MG63 (cell line): ENCODE measurements at places on chromosomes 1 and 21. TPM values are rescaled to one million over a fixed set of nuclear protein-coding genes. Genes with fewer than 3 reads are reported as not detected.

The GBP4 gene
- 0.07 and 1.1 TPM in 2 replicates for total RNA-seq

- DNase-seq: peak; percentile 73
These were observed 14.7 kb upstream of the CFAP126 start for GRCh38 chr1:161382214-161383019.

The PPIAL4G gene
- total RNA-seq: not detected in 2 replicates

- DNase-seq: no peak
These were observed 15.2 kb upstream of the FCRLA start for GRCh38 chr1:161691846-161692245.

- DNase-seq: no peak
These were observed 19.0 kb upstream of the PLEKHG5 start for GRCh38 chr1:6510493-6510892.

The SNX7 gene
- 120 and 173 TPM in 2 replicates for total RNA-seq

- peak; percentile 55 for DNase-seq
These were observed 735 bp downstream of the TTC13 start for GRCh38 chr1:230977761-230978490.

The LMX1A gene
- not detected in 2 replicates for total RNA-seq

DNA sequence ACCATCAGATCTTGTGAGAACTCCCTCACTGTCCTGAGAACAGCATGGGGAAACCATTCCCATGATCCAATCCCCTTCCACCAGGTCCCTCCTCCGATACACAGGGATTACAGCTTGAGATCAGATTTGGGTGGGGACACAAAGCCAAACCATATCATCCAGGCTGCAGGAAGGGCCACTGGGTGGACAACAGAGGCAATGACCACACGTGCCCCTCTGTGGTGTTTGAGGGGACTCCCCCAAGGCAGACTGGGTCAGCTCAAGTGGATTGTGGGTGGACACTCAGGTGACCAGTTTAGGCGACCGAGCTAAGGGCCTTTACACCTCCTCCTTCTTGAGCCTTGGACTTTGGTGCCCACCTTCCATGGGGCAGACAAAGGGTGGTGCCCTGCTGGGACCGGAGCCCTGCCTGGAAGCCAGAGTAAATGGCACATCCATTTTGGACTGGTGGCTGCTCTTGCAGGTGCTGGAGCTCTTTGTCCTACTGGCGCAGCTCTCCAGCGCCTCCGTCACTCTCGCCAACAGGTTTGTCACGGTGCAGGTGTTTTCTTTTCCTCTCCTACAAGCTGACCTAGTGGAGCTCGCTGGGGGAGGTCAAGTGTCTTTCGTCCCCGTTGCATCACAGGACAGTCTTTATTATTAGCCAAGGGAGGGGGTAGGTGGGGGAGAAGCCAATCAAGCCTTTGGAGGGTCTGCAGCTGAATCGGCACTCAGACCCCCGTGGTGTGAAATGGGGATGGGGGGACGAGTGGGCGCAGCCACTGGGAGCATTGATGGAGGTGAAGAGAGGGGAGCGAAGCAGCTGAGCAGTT is 37.6 kb downstream of the CRYAA start:
- DNase-seq: no peak

The SLC9C2 gene
- total RNA-seq: not detected in 2 replicates

The FNDC10 gene
- total RNA-seq: 4.0 and 8.7 TPM in 2 replicates

DNA sequence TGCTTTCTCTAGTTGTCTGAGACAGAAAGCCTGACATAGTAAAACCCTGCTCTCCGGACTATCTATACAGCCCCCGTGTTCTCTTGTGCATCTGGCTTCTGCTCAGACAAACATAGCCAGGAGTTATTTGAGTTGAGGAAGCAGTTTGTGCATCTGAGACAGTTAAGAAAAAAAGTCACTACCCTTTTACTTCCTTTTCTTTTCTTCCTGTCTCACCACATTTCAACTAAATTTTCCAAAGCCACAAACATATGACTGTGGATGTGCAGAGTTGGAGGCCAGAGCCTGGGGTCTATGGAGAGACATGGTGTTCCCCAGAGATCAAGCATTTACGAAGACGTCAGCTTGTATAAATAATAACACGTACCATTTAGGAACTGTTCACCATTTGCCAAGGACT is 158.5 kb upstream of the FGGY start:
- DNase-seq: no peak

The JUN gene
- total RNA-seq: 104 and 126 TPM in 2 replicates

- no peak for DNase-seq
These were observed 14.1 kb downstream of the COP1 start for GRCh38 chr1:176193023-176193422.

- no peak for DNase-seq
These were observed 43.5 kb upstream of the NEK7 start for GRCh38 chr1:198113342-198113750.

DNA sequence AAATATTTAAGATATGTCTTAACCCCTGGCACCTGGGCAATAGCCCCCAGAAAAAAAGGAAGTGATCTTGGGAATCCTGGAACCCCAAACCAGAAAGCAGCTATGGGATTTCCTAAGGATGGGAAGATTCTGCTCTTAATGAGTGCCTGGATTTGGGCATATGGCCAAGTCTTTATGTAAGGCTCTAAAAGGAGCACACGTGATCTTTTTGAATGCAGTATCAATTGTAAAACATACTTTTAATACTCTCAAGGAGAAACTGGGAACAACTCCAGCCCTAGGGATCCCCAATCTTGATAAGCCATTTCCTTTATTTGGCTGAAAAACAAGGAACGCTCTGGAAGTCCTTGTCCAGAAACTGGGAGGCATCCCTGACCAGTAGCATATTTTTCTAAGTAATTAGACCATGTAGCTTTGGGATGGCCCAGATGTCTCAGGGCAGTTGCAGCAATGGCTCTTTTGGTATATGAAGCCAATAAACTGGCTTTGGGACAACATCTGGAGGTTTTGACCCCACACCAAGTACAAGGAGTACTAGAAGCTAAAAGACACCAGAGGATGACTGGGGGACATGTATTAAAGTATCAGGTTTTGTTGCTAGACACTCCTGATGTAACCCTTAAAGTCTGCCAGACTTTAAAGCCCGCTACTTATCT is 80.9 kb upstream of the KIAA0040 start:
- DNase-seq: no peak

DNA sequence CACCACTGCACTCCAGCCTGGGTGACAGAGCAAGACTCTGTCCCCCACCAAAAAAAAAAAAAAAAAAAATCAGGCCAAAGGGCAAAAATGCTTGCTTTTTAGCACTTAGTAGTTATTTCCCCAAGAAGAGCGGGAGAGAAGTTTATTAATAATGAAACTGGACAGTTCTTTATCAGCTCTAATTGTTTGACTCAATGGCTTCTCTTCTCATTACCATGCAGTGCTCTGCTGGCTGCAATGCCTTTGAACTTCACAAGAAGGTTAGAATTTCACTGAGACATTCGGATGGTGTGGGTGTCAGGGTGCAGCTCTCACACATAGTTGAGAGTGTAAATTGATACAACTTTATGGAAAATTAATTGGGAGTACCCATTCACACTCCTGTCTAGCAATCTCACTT is 63.7 kb downstream of the EDARADD start:
- no peak for DNase-seq

GRCh38 chr1:206952171-206952570 is 5.9 kb upstream of the PIGR start:
- no peak for DNase-seq

The LCE1F gene
- total RNA-seq: not detected in 2 replicates

The DEGS1 gene
- total RNA-seq: 138 and 160 TPM in 2 replicates

GRCh38 chr1:157948312-157949073 is 45.0 kb upstream of the KIRREL1 start:
- DNase-seq: no peak

DNA sequence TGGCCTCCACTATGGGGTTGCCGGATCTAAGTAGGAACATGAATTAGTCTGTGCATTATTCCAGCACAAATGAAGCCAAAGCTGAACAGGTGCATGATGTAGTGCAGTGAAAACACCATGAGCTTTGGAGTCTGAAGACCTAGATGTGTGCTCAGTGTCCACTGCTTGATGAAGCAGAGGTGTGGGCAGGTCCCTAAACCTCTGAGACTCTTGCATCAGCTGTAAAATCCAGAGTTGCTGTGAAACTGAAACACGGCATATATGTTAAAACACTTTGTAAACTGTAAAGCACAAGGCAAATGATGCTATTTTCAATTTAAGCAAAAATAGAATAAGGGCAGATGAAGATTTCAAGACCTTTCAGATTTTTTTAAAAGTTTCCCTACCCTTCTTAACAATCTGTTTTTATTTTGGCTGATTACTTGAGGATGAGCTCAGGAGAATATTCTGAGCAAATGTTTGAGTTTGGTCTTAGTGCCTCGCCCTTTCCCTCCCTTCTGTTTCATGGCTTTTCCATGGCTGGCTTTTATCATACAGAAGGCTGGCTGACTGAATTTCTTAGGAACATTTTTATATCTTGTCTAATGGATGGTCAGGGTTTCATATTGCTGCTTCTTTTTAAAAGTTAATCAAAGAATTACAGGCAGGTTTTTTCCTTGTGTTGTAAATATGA is 221.8 kb downstream of the NTNG1 start:
- DNase-seq: no peak

- DNase-seq: no peak
These were observed 8.7 kb downstream of the FUBP1 start for GRCh38 chr1:77970192-77970591.
